ENCODE measurements at places on chromosomes 7 and 10.

- no peak for DNase-seq
These were observed 197.3 kb upstream of the PLXNA4 start for GRCh38 chr7:132773527-132773956.

DNA sequence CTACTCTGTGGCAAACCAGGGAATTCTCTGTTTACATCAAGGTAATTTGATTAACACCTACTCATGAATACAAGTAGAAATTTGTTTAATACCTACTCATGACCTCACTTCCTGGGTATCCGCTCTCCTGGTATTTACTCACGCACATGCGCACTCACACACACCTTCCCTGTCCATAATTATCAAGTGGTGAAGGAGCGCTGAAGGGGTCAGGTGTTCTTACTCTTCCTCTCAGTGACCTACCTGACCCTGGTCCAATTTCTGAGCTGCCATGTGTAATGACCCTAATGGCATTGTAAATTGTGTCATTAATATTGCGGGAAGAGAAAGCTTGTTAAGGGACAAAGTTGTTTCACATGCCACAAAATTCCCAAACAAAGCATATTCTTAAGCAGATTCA is 41.3 kb upstream of the TRIL start:
- DNase-seq, result no peak

DNA sequence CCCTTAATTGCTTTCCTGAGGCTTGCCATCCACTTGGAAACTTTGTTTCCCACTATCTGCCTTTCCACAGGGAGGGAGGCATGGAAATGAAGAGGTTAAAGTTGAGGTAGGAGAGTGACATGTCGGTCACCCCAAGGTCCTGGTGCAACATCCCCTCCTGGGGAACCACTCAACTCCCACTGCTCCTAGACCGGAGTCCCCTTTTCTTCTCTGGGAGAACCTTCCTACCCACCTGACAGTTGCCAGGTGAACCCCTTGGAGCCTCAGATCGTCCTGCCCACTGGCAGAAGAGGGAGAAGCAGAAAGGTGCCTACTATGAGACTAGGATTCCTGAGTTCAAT is 21.7 kb downstream of the IMPDH1 start:
- DNase-seq, result no peak

DNA sequence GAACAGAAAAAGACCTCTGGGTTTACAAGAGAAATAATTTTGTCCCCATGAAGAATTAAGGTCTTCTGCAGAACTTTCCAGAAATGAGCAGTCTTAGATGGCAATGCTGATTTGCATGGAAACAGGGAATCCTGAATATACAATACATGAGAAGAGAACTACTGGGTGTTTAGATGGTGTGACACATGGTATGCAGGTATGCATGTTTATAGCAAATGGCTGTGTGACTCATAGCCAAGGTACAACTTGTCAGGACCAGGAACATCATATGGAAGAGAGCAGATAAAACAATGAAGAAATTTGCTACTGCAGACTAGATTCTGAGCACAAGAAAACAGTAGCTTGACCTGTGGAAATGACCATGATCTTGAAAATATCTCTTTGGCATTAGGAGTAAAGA is 907.8 kb downstream of the GATA3 start:
- DNase-seq, result no peak

GRCh38 chr10:24438800-24439199 is 229.9 kb downstream of the KIAA1217 start:
- DNase-seq, result no peak

DNA sequence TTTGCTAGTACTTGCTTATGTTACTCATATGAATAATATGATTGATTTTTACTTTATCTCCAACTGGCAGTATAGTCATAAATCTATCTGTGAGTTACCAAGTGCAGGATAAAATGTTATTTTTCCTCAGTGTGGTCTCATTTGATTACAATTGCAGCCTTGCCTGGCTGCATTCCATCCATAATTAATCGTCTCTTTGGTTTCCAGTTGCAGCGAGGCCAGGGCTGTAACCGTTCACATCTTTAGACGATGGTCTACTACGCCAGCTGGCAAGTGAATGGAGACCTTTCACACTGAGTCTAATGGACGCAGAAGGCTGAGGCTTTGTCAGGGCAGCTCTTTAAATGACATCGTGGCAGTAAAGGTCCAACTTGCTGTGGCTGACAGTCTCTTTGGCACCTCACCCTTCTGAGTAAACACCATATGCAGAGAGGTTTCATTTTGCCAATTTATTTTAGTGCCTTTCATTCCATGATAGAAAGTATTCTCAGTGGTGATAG is 84.0 kb downstream of the ARL4A start:
- peak; percentile 39 for DNase-seq

GRCh38 chr10:52883996-52884871 is 111.7 kb upstream of the MBL2 start:
- peak; percentile 43 for DNase-seq

DNA sequence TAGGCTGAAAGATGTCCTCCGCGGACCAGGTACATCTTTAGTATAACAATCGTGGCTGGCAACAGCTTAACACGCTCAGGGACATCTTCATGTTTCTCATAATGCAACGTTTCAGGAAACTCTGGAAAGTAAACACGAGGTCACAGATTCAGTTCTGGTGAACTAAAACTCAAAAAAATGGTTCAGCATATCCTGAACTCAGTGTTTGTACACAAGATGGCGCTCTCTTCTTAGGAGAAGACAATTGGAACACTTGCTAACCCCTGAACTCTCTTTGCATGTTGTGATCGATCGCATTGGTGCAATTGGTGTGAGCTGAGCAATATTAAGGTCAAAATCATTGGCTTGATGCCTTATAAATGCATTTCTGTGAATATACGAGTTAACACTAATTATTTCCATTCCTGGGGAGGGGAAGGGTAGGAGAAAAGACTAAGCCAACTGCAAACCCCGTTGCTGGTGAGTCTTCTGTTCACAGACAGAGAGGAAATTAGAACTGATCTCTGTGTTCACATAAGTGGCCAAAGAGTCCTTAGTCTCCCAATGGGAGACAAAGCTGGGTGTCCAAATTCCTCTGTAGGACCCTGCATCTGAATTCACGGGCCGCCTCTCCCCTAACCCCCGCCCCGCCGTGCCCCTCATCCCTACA is 52.6 kb upstream of the FAM180A start:
- DNase-seq, result peak; percentile 55

- no peak for DNase-seq
These were observed 334.7 kb upstream of the ZNF32 start for GRCh38 chr10:43983405-43983804.

GRCh38 chr7:70622936-70623335 is 509.0 kb upstream of the GALNT17 start:
- no peak for DNase-seq

DNA sequence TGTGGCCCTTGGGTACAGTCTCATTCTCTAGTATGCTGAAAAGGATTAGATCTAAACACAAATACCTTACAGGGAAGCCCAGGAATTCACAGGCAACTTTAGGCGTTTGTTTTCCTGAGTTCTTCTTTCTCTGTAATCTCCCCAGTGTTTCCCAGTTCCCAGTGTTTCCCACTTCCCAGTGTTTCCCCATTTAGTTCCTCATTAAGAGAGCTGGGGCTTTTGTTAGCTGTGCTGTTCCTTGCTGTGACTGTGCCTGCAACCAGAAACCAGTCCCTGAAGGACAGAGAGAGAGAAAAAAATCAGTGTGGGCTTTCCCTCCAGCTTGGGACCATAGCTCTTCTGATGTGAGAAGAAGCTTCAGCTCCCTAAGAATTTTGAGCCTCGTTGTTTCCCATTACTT is 802.9 kb upstream of the COBL start:
- no peak for DNase-seq

DNA sequence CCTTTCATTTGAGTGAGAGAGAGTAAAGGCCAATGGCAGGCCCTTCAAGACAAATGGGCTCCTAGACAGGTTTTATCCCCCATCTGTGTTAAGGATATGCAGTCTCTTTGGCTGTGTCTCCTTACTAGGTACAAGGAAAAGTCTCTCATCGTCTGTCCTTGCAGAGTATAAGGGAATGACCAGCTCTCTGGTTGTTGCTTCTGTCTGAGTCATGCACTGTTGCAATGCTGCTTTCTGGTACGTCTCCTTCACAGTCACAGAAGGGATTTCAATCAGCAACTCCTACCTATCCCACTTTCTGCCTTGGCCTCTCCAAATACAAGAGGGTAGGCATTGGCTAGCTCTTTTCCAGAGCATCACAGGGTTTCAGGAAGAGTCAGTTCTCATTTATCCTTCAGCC is 48.1 kb downstream of the CTTNBP2 start:
- no peak for DNase-seq

GRCh38 chr7:131556909-131557651 is 652 bp upstream of the PODXL start:
- no peak for DNase-seq

DNA sequence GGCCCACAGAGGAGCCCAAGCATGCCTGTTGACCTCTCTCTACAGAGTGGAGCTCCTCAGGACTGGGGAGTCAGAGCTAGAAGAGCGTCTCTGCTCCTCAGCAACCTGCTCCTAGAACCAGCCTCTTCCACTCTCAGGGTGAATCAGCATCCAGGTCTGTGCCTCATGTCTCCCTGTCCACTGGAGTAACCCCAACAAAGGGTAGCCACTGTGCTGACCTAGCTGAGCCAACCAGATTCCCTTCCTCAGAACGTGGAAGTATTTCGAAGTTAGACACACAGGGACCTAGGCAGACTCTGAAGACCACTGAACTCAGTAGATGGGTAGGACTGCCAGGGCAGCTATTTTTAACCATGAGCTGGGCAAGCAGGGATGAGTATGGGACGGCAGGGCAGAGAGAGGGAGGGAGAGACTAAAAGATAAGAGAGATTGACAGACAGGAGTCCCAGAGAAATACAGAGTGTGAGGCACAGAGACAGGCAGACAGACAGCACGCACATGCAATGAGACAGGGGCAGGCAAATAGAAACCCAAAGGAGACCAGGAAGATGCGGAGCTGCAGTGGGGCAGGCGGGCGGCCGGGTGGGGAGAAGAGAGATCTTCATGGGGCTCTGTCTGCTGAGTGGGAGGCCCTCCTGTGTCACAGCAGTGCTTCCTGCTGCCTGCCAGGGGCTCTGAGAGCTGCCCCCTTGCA is 56.7 kb downstream of the OSBPL3 start:
- DNase-seq, result no peak

GRCh38 chr7:143381427-143382125 is 431 bp downstream of the ZYX start:
- no peak for DNase-seq

DNA sequence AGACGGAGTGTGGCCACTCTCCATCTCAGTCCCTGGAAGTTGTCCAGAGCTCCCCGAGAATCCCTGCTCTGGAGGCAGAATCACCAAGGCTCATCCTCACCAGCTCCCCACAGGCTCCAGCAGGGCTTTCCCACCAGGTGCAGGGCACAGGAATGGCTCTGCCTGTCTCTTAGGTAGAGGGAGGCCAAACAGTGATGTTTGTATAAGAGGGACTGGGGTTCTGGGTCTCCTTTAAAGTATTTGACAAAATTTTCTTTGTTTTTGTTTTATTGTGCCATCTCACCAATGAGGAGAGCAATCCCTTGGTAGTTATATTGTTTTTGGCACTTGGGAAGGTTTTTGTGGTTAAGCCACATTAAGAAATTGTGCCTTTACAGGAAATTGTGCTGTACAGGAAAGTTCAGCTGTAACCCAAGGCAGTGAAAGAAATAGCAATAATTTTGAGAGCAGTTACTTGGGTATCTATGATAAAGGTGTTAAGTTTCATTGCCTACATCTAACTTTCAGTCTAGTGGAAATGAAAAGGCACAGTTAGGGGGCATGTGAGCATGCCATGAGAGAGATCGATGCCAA is 219.3 kb upstream of the PRSS58 start:
- DNase-seq, result no peak

DNA sequence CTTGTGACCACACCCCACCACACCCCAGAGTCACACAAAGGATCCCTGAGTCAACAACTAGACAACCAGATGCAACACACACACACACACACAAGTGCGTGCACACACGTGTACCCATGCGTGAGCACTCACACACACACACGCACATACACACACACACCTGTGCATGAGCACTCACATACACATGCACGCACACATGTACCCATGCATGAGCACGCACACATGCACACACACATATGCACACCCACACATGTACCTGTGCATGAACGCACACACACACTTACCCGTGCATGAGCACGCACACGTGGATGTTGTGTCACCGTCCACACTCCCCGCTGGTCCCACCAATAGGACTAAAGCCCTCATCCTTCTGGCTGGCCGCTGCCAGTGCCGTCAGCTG is 60.4 kb downstream of the HTR5A start:
- no peak for DNase-seq

GRCh38 chr7:8044761-8045430 is 76.3 kb downstream of the GLCCI1 start:
- DNase-seq, result no peak

- DNase-seq, result peak; percentile 59
These were observed 10.2 kb upstream of the ZFYVE27 start for GRCh38 chr10:97726636-97727178.

- DNase-seq, result no peak
These were observed 32.5 kb downstream of the SEMA3A start for GRCh38 chr7:84162125-84162524.

- no peak for DNase-seq
These were observed 145.4 kb downstream of the BUB3 start for GRCh38 chr10:123299598-123299997.

DNA sequence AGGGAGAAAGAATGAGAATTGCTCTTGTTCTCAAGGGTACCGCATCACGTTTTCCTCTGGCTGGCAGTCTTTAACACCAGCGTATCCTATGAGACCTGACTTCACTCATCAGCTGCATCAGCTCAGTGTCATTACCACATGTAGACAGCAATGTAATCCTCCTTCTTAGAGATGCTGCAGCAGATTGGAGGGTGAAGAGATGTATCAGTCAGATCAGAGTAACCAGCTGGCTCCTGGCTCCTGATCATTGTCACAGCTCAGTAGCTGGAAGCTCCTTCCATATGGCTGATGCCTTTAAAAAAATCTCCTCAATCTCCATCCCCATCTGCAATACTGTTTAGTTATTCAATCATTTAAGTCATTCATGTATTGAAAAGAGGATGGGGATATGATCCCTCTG is 39.7 kb upstream of the EPHB6 start:
- DNase-seq, result no peak

DNA sequence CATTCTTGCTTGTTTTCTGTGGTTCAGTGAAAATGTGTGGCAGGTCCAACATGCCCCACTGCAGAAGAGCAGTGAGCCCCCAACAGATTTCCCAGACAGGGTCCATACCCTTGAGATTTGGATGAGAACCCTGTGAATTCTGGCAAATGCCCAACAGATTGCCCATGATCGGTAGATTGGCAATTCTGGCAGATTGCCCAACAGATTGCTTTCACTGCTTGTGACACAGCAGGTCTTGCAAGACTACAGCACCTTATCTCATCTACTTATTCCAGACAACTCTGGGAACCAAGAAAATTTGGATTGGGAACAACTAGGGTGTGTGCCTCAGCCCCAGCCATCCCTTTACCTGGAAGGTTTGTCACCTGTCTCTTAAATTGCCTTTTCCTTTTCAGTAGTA is 143.7 kb upstream of the COL1A2 start:
- DNase-seq, result no peak

GRCh38 chr10:44581996-44582395 is 197.1 kb upstream of the CXCL12 start:
- no peak for DNase-seq

Data from left renal pelvis (tissue), 4 donors.